ENCODE measurements at places on chromosomes 2 and 18.
A peak's percentile ranks its signal among the peaks of the same experiment; 100 is the strongest.

- no peak for DNase-seq
These were observed 472.3 kb downstream of the TNS1 start for GRCh38 chr2:217530392-217531090.

DNA sequence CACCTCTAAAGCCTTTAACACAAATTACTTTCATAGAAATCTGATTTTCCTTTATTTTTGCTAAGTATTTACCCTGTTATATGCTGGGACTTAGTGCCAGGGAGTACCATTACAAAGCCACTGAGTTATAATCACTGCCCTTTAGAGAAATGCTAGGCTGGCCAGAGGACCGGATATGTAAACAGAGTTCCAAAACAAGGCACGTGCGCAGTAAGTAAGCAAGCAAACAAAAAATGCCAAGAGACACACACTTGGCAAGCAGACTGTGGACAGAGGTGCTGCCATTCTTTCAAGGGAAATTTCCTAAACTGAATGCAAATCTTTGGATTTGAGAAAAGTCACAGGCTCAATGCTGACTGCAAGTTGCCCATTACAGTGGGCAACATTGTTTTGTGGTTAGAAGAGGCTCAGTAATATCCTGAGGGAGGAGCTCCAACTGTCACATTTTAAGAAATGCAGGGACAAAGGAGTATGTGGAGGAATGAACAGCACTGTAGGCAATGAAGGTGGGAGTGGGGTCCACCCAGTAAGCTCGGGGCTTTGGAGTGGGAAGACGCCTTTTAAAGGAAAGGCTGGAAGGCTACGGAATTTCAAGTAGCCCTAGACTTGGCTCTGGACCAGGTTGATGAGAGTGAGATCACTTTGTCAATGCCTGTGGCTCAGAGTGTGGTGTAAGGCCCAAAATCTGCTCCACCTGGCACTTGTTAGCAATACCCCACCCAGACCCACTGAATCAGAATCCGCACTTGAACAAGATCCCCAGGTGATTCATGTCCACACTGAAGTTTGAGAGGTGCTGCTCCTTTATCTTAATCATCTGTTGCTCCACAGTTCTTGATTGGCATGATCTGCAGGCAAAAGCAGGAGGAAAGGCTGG is 2.1 kb upstream of the PARD6G start:
- no peak for DNase-seq

GRCh38 chr2:128310094-128310716 is 8.5 kb downstream of the HS6ST1 start:
- peak; percentile 0 for DNase-seq

- no peak for DNase-seq
These were observed 38.7 kb downstream of the MCFD2 start for GRCh38 chr2:46876741-46877384.

DNA sequence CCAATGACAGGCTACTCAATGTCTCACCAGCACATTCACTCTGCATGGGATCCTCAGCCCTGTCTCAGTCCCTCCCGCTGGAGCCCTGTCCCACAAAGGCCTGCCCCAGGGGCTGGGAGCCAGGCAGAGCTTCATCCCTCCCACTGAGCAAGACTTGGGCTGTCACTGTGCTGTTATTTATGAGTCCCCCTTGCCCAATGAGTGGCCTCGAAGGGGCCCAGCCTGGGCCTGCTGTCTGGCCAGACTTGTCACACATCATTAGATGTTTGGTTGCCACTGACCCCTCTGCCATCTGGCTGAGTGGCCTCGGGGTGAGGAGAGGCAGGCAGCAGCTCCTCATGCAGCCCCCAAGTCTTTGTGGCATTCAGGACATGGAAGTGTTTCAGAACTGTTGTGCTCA is 330.6 kb upstream of the SKOR2 start:
- DNase-seq: no peak

GRCh38 chr2:33425161-33425560 is 51.3 kb upstream of the RASGRP3 start:
- no peak for DNase-seq

DNA sequence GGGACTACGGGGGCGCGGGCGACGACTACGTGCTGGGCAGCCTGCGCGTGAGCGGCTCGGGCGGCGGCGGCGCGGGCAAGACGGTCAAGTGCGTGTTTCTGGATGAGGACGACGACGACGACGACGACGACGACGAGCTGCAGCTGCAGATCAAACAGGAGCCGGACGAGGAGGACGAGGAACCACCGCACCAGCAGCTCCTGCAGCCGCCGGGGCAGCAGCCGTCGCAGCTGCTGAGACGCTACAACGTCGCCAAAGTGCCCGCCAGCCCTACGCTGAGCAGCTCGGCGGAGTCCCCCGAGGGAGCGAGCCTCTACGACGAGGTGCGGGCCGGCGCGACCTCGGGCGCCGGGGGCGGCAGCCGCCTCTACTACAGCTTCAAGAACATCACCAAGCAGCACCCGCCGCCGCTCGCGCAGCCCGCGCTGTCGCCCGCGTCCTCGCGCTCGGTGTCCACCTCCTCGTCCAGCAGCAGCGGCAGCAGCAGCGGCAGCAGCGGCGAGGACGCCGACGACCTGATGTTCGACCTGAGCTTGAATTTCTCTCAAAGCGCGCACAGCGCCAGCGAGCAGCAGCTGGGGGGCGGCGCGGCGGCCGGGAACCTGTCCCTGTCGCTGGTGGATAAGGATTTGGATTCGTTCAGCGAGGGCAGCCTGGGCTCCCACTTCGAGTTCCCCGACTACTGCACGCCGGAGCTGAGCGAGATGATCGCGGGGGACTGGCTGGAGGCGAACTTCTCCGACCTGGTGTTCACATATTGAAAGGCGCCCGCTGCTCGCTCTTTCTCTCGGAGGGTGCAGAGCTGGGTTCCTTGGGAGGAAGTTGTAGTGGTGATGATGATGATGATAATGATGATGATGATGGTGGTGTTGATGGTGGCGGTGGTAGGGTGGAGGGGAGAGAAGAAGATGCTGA is 1.4 kb downstream of the SOX11 start:
- DNase-seq: peak; percentile 11

DNA sequence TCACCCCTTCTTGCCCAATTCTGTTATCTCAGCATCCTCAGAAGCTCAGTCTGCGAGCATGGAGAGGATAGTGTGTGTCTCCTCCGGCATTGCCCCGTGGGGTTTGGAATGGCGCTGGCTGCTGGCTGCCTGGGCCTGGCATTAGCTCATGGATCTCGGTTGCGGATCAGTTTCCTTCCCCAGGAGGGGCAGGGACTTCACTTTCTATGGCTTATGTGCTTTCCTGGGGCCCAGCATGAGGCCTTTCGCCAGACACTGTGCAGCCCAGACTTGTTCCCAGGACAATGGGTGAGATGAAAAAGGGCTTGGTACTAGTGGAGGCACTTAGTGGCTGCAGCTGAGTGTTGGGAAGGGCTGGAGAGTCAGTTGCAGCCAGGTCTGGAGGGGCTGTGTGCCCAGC is 143.3 kb downstream of the GLI2 start:
- no peak for DNase-seq

- no peak for DNase-seq
These were observed 75.9 kb downstream of the SH3BP4 start for GRCh38 chr2:235027558-235028214.

DNA sequence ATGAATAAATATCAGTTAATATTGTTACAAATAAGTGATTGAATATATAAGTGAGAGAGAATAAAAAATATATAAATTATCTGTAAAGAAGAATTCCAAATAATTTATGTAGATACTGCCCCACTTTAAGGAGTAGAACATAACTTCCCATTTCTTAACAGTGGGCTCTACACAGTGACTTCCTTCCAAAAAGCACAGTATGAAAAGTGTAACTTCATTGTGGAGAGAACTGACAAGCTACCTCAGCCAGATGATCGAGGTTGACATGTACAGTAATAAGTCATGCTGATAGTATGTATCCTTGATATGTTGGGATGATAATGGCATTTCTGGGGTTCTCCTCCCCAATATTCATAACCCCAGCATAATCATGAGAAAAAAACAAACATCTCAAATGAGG is 191.9 kb upstream of the FN1 start:
- no peak for DNase-seq

- DNase-seq: no peak
These were observed 260.5 kb downstream of the CCDC85A start for GRCh38 chr2:56444339-56444738.

DNA sequence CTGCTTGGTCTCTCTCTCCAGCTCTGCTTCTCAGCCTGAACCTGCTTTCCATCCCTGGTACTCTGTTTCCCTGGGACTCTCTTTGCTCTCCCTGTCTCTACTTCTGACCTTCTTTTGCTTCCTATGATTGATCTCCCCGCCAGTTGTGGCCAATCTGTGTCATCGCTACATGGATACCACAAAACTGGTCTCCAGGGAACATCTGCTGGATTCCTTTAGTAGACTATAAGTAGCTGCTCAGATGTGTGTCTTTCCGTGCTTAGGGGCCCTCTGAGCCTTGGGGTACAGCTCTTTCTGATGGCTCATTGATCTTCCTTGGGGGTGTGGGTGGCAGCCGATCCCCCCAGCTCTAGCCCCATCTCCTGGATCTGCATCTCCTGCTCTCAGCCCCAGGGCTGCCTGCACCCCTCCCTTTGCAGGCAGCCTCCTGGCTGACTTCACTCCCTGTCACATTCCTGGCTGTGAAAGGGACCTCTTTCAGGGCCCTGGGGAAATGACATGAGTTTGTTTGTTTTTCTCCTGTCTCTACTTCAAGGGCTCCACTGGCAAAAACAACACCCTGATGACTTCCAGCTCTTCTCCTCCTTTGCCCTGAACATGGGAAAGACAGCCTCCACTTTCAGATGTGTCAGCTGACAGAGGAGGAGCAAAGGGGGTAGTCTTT is 333.7 kb downstream of the CYP26B1 start:
- DNase-seq: no peak

DNA sequence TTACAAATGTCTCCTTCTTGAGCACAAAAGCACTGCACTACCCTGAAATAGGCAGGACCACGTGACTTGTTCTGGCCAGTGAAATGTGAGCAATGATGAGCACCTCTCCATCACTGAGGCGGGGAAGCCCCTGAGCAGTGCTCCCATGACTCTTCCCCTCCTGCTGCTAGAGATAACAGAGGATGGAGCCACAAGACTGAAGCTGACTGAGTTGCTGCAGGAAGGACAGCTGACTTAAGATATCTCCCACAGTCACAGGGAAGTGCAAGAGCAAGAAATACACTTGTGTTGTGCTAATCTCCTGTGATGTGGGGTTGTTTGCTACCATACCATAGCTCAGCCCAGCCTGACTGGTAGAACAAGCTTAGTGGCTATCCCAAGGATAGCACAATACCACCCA is 38.7 kb downstream of the STK39 start:
- peak; percentile 30 for DNase-seq

DNA sequence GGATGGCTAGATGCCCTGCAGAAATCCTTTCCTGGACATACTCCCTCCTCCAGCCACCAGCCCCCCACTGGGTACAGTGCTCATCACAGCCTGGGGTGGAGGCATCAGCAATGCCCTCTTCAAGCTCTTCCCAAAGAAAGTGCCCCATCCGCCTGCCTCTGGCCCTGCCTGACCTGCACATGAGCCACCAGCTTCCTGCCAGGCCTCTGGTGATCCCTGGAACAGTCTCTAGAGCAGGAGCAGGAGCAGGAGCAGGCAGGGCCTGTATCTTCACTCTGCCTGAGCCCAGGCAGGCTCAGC is 54.1 kb upstream of the CAB39 start:
- DNase-seq: no peak

GRCh38 chr2:207370646-207371045 is 159.1 kb upstream of the CREB1 start:
- no peak for DNase-seq

DNA sequence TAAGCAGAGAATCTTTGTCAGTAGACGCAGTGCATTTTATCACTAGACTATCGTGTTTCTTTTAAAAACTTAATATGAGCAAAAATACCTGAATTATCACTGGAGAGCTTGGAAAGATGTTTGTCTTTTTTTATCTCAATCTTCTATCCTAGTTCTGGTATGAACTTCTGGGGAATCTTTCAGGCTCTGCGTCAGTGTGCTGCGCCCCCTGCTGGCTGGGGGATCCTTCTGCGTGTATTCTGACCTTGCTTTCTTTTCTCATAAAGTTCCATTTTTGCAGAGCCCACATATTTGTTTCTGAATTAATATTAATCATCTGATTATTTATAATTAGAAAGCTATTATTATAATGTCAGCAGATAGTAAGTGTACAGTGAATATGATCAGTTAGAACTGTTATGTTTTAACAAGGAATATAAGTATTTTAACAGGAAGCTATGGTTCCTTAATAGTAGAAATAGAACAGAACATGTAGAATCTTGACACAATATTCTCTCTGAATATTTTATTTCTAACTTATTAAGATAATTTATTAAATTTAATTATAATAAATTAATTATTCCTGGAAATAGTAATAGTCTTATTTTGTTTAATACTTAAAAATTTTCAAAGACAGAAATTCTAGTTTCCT is 945.0 kb upstream of the CRIM1 start:
- peak; percentile 61 for DNase-seq

DNA sequence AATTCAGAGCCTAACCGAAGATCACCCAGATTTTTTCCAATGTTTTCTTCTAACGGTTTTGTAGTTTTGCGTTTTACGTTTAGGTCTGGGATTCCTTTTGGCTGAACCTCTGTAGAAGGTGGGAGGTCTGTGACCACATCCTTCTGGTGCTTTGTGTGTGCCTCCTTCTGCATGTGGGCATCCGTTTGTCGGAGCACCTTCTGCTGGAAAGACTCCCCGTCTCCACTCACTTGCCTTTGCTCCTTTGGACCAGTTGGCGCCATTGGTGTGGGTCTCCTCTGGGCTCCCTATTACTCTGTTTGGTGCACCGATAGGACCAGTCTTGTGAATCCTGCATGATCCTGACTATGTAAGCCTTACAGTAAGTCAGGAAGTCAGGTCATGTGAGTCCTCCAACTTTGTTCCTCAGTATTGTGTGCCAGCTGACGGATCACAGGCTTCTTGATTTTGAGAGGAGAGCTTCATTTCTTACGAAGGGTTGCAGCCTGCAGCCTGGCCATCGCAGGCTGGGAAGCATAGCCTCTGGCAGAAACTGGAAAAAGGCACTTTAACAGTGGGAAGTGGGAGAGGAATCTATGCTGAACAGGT is 13.6 kb downstream of the AQP12A start:
- DNase-seq: peak; percentile 27

DNA sequence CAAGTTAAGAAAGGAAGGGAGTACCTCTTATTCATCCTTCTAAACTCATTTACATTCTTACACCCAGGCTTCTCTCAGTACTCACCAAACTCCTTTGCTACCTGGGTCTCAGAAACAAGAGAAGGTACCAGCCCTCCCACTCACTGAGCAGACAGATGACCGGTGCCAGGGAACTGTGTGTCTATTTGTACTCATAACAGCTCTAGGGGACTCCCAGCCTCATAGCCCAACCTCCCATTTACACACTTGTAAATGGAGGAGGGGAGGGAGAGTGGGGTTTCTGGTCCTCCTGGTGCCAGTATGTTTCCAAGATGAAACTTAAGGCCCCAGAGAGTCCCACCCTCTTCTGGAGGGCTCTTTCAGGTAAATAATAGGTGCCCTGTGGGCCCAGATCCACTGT is 42.8 kb upstream of the SIGLEC15 start:
- no peak for DNase-seq

DNA sequence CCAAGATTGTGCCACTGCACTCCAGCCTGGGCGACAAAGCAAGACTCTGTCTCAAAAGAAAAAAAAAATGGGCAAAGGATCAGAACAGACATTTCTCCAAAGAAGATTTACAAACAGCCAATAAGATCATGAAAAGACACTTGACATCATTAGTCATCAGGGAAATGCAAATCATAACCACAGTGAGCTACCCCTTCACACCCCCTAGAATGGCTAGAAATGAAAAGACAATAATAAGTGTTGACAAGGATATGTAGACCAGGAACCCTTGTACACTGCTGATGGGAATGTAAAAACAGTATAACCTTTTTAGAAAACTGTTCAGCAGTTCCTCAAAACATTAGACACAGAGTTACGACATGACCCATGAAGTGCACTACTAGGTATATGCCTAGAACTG is 18.4 kb upstream of the MTERF4 start:
- DNase-seq: no peak

GRCh38 chr2:21041943-21042707 is 1.7 kb downstream of the APOB start:
- DNase-seq: no peak
